H4 (cell line): ENCODE measurements at places on chromosomes 16 and 17. TPM values are rescaled to one million over a fixed set of nuclear protein-coding genes. Genes with fewer than 3 reads are reported as not detected.

CACNG1 gene
- total RNA-seq: not detected in 2 replicates

KRT33B gene
- not detected in 2 replicates for total RNA-seq

SLC5A11 gene
- 0.50 TPM in 1 of 2 replicates, not detected in the other for total RNA-seq

DNA sequence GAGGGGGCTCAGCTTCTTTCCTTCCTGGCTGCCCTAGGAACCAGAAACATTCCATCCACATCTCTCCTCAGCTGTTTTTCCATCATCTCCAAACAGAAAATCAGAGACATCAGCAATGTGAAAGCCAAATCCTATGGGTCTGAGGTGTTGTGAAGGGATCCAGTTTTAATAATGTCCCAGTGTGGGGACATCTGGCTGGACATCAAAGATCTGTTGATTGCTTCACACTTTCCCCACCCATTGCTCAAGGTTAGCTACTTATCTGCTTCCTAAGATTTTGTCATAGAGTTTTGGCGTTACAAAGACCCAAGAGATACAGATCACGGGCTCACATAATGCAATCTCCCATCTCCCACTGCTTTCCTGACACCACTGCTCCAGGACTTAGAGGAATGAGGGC is 47.8 kb upstream of the AXIN2 start:
- DNase-seq: no peak

DNA sequence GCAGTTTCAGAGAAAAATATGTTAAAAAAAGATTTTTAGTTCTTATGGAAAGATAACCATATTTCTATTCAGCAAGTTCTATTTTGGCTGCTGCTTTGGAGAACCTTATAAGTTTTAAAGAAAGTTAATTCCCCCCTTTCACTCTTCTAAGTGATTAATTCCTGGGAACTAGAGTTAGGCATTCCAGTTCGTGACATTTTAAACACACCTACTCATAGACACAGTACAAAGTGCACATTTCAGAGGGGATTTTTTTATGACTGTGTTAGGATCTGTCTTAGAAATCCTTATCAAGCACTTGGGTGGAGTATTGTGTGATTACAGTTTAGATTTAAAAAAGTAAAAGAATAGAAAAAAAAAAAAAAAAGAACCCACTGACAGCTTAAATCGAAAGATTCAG is 3.5 kb upstream of the CDH11 start:
- DNase-seq: no peak

DNA sequence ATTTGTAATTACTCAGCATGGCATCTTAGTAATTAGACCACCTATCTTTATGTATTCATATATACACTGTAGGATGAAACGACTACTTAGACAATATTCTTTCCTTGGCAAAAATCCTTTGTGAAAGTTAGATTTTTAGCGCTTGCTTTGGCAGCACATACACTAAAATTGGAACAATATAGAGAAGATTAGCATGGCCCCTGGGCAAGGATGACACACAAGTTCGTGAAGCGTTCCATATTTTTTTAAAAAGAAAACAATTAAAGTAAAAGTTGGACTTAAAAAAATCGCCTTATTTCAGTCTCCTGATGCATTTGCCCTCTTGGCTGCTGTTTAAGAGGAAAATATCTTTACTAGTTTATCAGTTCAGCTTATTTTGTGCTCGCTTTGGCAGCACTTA is 10.5 kb downstream of the IGSF6 start:
- no peak for DNase-seq

DNA sequence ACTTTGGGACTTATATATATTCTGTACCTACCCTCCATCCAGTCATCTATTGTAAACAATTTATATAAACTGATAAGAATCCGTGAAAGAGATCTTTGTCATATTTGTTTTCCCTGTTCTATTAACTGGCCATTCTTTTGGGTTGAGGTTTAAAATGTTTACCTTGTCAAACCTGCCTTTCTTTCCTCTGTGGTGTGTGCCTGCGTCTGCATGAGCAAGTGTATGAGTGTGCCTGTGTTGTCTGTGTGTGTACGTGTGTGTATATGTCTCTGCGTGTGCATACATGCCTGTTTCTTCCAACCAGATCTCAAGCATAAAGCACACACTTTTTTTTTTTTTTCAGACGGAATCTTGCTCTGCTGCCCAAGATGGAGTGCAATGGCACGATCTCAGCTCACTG is 201.5 kb downstream of the C16orf95 start:
- DNase-seq: no peak
